H54 (cell line): ENCODE measurements at places on chromosomes 3 and 15.

DNA sequence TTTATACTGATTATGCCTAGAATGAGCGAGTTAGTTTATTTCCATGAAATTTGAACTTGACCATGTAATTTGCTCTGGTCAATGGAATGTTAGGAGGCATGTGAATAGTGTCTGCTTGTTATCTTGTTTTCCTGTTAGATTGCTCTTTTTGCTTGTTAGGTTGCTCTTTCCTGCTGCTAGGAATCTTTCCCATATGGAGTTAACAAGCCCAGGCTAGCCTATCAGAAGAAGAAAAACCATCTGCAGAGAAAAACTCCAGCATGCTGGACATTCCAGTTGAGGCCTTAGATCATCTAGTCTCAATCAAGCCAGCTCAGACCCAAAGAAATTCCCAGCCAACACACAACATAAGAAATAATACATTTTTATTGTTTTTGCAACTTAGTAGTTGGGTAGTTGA lies 470.2 kb upstream of the AGTR1 start:
- no peak for DNase-seq

- DNase-seq: no peak
Observed at GRCh38 chr3:67704322-67704721, 49.9 kb upstream of the SUCLG2 start.

GRCh38 chr3:30241721-30242120 lies 364.7 kb upstream of the TGFBR2 start:
- no peak for DNase-seq

GRCh38 chr15:88646951-88647350 lies 8.1 kb downstream of the ISG20 start:
- DNase-seq: no peak

GRCh38 chr3:170584585-170585007 lies 1.3 kb downstream of the SLC7A14 start:
- DNase-seq: peak; percentile 47

GRCh38 chr3:69085168-69085832 lies 563 bp downstream of the ARL6IP5 start:
- no peak for DNase-seq

GRCh38 chr3:38453913-38454177 lies 155 bp downstream of the ACVR2B start:
- DNase-seq: no peak

DNA sequence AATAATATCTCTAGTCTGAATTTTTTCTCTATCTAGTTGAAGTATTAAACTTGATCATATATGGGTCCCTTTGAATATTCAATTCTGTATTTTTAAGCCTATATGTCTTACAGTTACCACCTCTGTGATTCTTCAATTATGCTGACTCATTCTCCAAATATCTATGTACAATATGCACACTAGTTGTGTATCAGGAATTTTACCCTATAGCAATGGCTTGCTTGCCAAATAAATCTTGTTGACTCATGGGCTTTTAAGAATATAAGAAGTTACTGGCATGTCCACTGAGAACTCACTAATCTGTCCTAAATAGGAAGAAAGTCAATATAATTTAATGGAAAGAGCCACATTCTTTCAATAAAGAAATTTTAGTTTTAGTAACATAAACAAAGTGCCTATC lies 656.3 kb downstream of the RBMS3 start:
- DNase-seq: no peak

DNA sequence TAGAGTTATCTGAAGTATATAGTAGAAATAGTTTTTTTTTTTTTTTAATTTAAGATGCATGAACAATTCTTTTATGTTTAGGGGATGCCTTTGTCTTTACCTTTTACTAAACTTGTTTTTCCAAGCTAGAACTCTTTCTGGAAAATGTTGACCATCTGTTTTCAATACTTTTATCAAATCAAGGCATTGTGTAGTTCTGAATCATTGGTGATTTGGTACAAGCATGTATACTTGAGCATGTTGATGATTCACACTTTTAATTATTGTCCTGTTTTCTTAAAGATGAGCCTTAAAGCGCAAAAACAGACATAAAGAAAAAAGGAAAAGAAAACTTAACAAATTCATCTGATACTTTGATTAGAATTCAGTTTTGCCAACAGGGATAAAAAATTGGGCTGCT lies 28.3 kb downstream of the PDCD6IP start:
- no peak for DNase-seq

DNA sequence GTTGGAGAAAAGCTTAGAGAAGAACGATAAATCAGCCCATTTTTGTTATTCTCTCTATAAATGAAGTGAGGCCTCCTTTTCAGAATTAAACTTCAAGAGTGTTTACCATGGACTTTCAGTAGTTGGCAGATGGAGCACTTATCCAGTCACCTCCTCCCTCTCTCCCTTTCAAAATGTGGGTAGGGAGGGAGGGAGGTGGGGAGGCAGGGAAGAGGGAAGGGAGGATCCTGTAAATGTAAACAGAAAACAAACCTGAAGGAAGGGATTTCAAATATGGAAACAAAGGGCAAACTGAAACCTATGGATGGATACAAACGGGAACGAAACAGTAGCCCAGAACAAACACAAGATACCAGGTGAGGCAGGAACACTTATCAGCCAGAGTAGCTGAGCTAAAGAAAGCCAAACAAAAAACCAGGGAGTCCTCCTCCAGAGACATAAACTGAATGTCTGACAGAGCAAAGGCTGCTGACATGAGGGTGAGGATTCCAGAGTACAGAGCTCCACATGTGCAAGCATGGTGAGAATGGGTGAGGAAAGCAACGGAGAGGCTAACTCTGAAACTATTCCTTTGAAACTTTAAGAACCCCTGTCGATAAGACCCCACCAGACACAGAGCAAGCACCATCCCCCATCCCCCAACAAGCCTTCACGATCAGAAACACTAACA lies 41.0 kb upstream of the GP5 start:
- DNase-seq: no peak

- DNase-seq: peak; percentile 54
Observed at GRCh38 chr3:114144909-114145688, 33.8 kb downstream of the DRD3 start.

GRCh38 chr3:189820365-189820720 lies 189.2 kb downstream of the TP63 start:
- DNase-seq: no peak

GRCh38 chr15:39312984-39313383 lies 267.9 kb upstream of the THBS1 start:
- no peak for DNase-seq

- no peak for DNase-seq
Observed at GRCh38 chr3:115823083-115823482, 199.8 kb downstream of the GAP43 start.

GRCh38 chr15:76070921-76071635 lies 11.3 kb downstream of the TMEM266 start:
- DNase-seq: no peak

DNA sequence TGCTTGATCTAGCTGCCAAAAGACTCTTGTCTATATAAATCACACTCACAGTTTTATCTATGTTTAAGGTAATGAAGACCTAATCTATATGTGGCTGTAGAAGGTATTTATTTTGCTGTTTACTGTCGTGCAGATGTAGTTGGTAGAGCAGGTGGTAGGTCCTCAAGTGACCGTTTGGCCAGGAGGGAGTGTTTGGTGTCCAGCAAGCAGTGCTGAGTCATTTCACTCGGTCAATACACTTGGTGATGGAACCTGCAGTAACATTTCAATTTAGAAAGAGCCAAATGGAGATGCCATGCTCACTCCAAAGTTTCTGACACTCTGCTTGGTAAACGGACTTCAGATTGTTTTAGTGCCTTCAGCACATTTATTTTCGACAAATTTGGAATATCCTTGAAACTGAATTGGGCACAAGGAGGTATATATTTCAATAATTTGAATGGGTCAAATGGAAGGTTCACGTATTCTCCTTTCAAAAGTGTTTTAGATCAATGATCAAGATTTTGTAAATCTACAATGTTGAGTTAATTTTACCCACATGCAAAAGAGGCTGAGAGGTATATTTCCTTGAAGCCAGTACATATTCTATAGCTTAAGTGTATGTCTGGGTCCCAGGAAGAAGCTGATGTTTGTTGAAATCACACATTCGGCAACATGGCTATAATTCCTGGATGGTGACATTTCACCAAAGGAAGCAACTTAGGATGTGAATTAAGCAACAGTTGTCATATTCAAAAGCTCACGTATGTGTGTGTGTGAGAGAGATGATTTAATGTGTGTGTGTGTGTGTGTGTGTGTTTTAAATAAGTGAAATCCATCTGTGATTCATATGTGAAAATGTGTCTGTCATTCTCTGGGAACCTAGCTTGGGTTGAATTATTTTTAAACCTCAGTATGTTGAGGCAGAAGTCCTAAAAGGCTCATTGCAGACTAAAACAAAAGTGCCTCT lies 7.7 kb upstream of the CX3CR1 start:
- DNase-seq: no peak

DNA sequence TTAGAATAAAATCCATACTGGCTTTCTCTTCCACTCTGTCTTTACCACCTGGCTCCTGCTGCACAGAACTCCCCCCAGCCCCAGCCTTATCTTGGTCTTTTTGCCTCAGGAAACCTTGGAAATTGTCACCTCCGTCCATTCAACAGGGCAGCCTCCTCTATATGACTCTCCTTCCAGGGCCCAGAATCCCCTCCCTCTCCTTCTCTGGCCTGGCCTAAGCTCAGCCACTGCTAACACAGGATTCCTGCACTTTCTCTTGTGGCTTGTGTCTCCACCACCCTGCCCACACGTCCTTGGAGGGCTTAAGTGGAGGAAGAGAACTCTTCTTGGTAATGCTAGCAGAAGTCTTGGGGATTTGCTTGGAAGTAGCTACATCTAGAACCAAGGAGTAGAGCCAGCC lies 1.5 kb upstream of the IL17RD start:
- no peak for DNase-seq

DNA sequence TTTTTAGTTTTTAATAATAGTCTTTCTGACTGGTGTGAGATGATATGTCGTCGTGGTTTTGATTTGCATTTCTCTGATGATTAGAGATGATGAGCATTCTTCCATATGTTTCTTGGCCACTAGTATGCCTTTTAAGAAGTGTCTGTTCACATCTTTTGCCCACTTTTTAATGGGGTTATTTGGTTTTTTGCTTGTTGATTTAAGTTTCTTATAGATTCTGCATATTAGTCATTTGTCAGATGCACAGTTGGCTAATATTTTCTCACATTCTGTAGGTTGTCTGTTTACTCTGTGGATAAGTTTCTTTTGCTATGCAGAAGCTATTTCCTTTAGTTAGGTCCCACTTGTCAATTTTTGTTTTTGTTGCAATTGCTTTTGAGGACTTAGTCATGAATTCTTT lies 185.4 kb downstream of the SUCNR1 start:
- DNase-seq: no peak

DNA sequence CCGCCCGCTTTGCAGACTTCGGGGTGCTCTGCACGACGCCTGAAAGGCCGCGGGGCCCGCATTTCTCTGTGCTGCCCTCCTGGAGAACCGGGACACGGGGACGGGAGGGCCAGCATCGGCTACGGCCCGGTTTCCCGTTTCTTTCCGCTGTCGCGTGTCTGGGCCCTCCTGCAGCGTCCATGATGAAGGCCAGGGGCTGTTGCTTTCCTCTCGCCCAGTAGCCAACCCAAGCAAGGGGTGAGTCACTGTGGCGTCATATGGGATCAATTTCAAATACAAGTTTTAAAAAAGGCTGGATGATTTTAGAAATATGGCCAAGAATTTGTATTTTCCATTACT lies 435 bp downstream of the SLC35G2 start:
- DNase-seq: no peak

GRCh38 chr3:193812791-193813500 lies 219.9 kb downstream of the OPA1 start:
- no peak for DNase-seq

DNA sequence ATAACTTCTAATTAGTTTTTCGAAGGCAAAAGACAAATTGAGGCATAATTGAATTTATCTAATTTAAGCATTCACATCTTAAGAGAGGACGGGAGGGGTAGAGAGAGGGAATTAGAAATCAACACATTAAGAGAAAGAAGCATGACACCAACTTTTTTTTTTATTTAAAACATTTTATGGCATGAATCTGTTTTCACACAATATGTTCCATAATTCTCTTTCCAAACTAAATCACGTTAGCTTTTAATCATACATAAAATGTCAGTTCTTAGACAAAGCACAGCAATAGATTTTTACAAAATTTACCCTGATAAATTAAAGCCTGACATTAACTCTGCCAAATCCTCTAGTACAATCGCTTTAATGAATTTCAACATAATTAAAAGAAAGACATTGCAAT lies 600.8 kb upstream of the ROBO1 start:
- no peak for DNase-seq

- DNase-seq: no peak
Observed at GRCh38 chr15:88257311-88258092, 963 bp upstream of the NTRK3 start.

GRCh38 chr15:60809375-60809774 lies 330.4 kb upstream of the ICE2 start:
- no peak for DNase-seq

DNA sequence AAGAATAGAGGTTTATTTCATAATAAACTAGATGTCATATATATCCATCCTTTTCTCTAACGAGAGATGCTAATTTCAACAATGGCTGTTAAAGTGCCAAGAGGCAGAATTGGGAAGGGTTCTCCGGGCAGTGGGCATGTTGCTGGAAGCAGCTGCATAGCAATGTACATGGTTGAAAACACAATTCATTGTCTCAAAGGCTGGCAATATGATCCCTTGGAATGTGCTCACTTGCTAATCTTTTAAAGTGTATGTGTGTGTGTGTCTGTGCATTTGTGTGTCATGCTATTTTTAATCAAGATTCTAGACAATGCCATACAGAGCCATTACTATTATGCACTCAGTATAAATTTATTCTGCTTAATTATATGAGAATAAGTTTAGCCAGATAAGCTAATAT lies 1020.3 kb downstream of the NAALADL2 start:
- DNase-seq: no peak

DNA sequence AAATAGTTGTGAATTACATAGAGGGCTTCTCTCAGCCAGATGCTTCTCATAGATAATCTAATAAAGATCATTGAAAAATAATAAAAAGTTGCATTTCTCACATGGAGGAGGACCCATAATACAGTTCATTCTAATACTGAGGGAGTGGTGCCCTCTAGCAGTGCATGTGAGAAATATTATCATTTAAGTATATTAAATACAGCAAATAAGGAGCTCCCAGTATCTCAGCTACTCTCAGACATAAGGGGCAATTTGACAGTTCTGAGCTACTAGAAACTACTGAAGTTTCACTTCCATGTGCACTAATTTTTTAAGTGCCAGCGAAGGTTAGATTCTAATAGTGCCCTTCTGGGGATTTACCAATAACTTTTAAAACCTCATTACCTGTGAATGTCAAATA lies 188.3 kb downstream of the IL5RA start:
- no peak for DNase-seq

GRCh38 chr3:117137065-117137464 lies 427.5 kb downstream of the TUSC7 start:
- DNase-seq: no peak

- DNase-seq: no peak
Observed at GRCh38 chr15:56939257-56939656, 20.8 kb downstream of the TCF12 start.

- DNase-seq: no peak
Observed at GRCh38 chr3:180330440-180330839, 271.5 kb upstream of the TTC14 start.

GRCh38 chr15:48334260-48334659 lies 3.0 kb downstream of the DUT start:
- no peak for DNase-seq

GRCh38 chr3:55899887-55900286 lies 412.8 kb upstream of the WNT5A start:
- DNase-seq: no peak

GRCh38 chr3:196969134-196969659 lies 564 bp upstream of the PIGZ start:
- peak; percentile 68 for DNase-seq

GRCh38 chr15:101490922-101491733 lies 1.6 kb upstream of the PCSK6 start:
- DNase-seq: no peak

GRCh38 chr3:183331498-183331897 lies 78.4 kb downstream of the B3GNT5 start:
- DNase-seq: no peak
